ENCODE measurements at places on chromosomes 4 and X.

DNA sequence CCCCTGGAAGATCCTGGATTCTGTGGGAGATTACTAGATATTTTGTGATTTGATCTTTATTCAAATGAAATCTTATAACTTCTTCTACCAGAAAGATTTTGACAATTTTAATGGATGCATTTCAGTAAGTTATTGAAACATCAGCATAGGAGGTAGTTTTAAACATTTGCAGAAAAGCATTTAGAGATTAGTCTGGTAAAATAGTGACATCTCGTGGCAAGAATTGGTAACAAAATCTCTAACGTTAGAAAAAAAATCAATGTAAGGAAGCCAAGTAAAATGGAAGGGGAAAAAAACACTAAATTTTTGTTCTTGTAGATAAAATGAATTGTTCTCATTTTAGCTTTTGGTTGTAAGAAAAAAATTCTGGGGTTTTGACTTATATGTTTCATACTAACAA lies 73.3 kb downstream of the TASL start:
- DNase-seq = peak; percentile 45

- DNase-seq = no peak
Measured at GRCh38 chr4:45539142-45539814, 584.6 kb downstream of the GABRG1 start.

DNA sequence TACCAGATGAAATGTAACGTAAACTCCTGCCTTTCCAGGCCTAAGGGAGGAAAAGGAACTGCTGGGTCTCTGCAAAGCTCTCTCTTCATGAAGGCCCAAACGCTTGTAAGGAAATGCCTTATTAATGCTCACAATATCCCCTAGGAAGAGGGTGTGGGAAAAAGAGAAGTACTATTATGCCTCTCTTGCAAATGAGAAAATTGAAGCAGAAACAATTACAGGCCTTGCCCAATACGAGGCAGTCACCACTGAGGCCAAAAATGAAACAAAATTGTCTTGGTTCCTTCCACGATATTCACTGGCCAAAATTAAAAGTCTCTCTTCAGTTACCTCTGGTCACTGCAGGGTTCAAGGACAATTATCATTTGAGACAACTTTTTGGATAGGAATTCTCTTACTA lies 3.2 kb downstream of the SCARB2 start:
- no peak for DNase-seq

DNA sequence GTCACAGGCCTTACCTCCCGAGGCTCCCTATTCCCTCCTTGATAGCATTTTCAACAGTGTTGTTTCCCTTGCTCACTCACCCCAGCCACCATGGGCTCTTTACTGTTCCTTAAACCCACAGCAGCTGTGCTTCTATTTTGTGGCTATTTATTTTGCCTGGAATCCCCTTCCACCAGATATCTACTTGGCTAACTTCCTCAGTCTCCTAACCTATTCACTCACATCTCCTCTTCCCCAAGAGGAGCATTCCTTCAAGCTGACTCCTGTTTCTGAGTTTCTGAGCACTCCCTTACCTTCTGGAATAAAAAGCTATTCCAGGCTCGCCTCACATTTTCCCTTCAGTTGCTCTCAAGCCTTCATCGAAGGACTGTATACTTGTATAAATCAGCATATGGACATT lies 50.5 kb downstream of the CXCL1 start:
- DNase-seq = no peak

GRCh38 chr4:168551945-168552695 lies 55.3 kb downstream of the PALLD start:
- no peak for DNase-seq

GRCh38 chrX:29890004-29890403 lies 325.4 kb upstream of the MAGEB2 start:
- DNase-seq = no peak

- DNase-seq = peak; percentile 47
Measured at GRCh38 chr4:37890801-37891259, at the start of gene TBC1D1. TSS of gene TBC1D1 (plus strand) at chr4:37891084. CDS start at chr4:37902096, 11,012 bp downstream.

- DNase-seq = no peak
Measured at GRCh38 chr4:59175617-59176016, 2024.5 kb upstream of the ADGRL3 start.

DNA sequence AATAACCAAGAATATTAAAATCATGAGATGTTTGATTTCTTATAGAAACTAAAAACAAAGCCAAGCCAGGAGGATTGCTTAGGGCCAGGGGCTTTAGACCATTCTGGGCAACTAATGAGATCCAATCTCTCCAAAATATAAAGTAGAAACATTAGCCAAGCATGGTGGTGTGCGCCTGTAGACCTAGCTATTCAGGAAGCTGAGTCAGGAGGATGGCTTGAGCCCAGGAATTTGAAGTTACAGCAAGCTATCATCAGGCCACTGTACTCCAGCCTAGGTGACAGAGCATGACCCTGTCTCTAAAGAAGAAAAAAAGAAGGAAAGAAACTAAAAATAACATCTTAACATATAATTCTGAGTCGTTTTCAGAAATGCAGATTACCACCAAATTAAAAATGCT lies 96.7 kb downstream of the NAF1 start:
- no peak for DNase-seq

- no peak for DNase-seq
Measured at GRCh38 chrX:46278572-46278971, 266.6 kb downstream of the ZNF674 start.

- no peak for DNase-seq
Measured at GRCh38 chrX:10564484-10564883, 55.9 kb downstream of the MID1 start.

GRCh38 chr4:39613093-39613656 lies 25.5 kb downstream of the SMIM14 start:
- no peak for DNase-seq

- no peak for DNase-seq
Measured at GRCh38 chr4:130485371-130485770, 1389.4 kb downstream of the C4orf33 start.

All from NCI-H187 (cell line).